ENCODE measurements at places on chromosomes 1 and 21. TPM values are rescaled to one million over a fixed set of nuclear protein-coding genes. Genes with fewer than 3 reads are reported as not detected.

Gene OPTC
- not detected for total RNA-seq

Gene SPRR4
- not detected for total RNA-seq

Gene SORT1
- total RNA-seq = 4.3 TPM

Gene EPHB2
- total RNA-seq = 15.1 TPM

Gene PTPN7
- 0.58 TPM for total RNA-seq
